ENCODE measurements at places on chromosomes 2 and 18. TPM values are rescaled to one million over a fixed set of nuclear protein-coding genes. Genes with fewer than 3 reads are reported as not detected.

- DNase-seq = no peak
Measured at GRCh38 chr2:175576875-175577274, 395.4 kb upstream of the ATP5MC3 start.

The SLC23A3 gene
- total RNA-seq = 1.5 TPM

DNA sequence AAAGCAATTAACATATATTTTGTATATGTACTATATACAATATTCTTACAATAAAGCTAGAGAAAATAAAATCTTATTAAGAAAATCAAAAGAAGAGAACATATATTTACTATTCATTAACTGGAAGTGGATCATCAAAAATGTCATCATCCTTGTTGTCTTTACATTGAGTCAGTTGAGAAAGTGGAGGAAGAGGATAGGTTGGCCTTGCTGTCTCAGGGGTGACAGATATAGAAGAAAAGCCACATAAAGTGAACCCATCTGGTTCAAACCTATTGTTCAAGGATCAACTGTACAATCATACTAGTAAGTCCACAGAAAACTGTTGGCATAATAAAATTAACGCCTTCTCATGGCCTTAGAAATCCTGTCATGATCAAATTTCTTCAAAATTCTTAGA, 26.6 kb downstream of the SESTD1 start:
- DNase-seq = no peak

The SPC25 gene
- 8.2 TPM for total RNA-seq

DNA sequence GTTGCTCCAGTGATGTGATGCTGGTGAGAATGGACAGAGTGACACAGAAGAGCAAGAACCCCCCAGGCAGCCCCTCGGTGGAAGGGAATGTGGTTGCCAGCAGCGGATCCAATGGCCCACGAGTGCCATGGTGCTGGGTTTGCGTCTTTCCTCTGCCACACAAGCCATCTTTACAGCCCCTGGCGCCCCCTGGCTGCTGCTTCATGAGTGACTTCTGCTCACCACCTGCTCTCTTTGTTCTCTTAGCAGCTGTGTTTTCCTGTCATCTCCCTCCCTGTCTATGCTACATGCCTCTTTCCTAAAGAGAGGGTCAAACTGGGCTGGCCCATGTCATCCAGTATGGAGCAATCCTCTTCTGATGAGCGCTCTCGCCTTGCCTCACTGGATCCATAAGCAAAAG, 300.0 kb upstream of the SMIM21 start:
- DNase-seq = no peak

DNA sequence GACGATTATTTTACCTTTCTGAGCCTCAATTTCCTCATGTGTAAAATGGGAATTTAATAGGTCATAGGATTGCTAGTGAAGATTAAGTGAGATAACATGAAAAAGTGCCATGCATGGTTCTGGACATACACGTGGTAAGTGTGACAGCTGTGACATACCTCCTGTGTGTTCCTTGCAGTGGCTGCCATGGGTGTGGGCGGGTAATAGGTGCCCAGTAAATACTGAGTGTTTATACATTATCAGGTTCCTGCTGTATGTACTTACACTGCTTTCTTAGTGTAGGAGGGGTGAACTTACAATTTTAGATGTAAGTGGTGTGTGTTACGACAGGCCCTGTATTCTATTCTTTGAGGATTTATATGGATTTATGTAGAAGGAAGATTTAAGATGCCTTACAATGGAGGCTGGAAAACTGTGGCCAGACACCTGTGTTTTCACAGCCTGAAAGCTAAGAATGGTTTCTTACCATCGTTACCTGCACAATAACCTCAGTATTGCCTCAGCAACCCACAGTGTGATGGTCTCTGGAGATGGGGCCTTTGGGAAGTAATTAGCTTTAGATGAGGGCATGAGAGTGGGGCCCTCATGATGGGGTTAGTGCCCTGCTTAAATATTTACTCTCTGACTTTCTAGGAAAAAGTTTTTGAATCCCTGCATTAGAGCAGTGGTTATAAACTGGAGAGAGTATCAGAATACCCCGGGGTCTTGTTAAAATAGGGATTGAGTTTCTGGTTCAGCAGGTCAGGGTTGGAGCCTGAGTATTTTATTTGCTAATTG, 78.1 kb downstream of the ASAP2 start:
- no peak for DNase-seq

The ELOA2 gene
- total RNA-seq = not detected

The GPR35 gene
- total RNA-seq = 0.99 TPM

GRCh38 chr2:101811226-101812015, 113.9 kb downstream of the MAP4K4 start:
- no peak for DNase-seq

DNA sequence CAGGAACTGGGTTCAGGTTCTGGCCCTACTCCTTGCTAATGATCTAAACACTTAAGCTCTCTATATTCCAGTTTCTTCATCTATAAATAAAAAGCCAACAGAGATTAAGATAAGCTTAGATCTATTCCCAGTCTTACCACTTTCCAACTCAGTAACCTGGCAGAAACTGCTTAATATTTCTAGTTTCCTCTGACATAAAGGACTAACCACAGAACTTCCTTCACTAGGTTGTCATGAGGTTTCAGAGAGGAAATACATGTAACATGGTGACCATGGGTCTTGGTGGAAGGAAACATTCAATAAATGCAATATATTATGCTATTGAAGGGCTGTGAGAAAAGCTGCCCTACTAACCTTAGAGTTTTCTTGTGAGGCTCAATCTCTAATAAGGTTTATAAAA, 114.4 kb upstream of the PDE1A start:
- no peak for DNase-seq

GRCh38 chr2:62663411-62663810, 42.1 kb upstream of the EHBP1 start:
- DNase-seq = peak; percentile 98

DNA sequence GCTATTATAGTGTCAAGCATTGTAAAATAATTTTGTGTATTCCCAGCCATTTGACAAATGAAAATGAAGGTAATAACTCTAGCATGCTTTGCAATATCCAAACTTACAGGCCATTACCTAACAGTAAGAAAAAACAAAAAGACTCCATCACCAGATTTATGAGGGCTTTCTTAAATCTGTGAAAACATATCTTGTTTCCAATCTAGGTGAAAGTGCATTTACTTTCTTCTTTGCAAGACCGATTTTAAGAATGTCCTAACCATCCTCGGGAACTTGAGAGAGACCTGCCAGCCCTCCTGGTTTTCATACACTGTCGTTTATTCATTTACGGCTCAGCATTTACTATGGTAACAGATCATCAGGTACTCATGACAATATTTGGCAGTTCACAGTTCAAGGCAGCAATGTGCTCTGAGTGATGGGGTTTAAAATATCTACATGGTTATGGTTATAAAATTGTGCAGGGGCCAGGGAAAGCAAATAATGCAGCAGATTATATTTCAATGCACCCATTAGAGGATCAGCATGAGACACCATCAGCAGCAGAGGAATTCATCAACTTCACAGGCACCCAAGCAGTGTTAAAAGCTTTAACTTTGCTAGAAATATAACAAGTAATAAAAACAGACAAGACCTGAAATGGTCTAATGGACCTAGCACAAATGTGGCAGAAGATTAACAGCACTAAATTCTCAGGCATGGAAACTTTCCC, 34.4 kb upstream of the PARD3B start:
- no peak for DNase-seq

GRCh38 chr2:69570474-69570873, 73.1 kb downstream of the AAK1 start:
- no peak for DNase-seq

The PEX13 gene
- total RNA-seq = 35.2 TPM

- no peak for DNase-seq
Measured at GRCh38 chr2:105843476-105844374, 99.0 kb downstream of the NCK2 start.

The PROKR1 gene
- total RNA-seq = 0.10 TPM

- DNase-seq = no peak
Measured at GRCh38 chr2:124804014-124804940, 779.2 kb downstream of the CNTNAP5 start.
